ENCODE measurements at places on chromosomes 2 and 18.

DNA sequence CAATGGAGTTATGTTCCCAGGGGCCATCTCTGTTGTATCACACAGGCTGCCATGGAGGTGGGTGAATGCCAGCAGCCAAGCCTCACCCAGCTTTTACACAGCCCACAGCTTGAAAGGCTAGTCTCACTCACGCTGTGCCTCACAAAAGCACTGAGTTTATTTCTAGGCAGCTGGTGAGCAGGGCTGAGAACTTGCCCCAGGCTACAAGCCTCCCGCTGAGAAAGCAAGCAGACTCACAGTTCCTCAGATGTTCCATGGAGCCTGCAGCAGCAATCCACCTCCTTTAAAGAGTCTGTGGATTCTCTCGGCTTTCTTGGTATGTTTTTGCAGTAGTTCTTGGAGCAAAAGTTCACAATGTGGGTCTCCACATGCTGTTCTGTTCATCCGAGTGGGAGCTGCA, 40.9 kb upstream of the ALKAL2 start:
- DNase-seq, result no peak

DNA sequence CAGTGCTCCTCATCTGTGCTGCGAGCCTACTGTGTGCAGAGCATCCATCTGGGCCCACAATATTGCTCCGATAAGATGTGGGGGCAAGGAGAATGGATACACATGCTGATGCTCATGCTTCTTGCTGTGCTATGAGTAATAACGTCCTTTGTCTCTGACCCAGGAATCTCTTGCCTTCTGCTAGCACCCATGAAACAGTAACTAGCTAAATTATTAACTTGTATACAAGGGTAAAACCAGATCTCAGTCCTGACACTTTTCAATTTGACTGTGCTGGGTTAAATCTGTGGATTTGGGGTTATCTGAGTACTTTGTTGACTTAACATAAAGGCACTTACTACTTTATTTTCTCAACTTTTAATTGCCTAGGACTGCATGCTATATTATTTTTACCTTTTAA, 357.6 kb downstream of the SLC4A3 start:
- no peak for DNase-seq

GRCh38 chr2:109692013-109692743, 78.0 kb downstream of the SOWAHC start:
- DNase-seq, result no peak

DNA sequence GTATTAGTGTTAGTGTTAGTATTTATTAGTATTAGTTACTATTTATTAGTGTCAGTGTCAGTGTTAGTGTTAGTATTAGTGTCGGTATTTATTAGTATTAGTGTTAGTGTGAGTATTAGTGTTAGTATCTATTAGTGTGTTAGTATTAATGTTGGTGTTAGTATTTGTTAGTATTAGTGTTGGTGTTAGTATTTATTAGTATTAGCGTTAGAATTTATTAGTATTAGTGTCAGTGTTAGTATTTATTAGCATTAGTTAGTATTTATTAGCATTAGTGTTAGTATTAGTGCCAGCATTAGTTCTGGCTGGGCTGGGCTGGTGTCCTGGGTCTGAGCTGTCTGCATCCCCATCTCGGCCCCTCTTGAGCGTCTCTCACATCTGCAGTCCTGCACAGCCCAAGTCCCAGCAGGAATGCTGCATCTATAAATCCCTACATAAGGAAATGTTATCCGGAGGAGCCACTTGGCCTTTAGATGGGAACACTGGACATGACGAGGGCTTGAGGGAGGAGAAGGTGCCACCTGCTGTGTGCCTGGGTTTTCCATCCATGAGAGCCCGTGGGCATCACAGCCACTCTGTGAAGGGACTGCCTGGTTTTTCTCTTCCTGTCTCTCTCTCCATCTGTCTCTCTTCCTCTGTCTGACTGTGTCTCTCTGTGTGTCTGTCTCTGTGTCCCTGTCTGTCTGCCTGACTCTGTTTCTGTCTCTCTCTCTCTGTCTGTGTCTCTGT, 33.6 kb downstream of the TWIST2 start:
- DNase-seq, result no peak

GRCh38 chr2:38444247-38444646, 67.2 kb upstream of the ATL2 start:
- peak; percentile 10 for DNase-seq

- no peak for DNase-seq
Observed at GRCh38 chr2:167198009-167198408, 309.7 kb downstream of the XIRP2 start.

DNA sequence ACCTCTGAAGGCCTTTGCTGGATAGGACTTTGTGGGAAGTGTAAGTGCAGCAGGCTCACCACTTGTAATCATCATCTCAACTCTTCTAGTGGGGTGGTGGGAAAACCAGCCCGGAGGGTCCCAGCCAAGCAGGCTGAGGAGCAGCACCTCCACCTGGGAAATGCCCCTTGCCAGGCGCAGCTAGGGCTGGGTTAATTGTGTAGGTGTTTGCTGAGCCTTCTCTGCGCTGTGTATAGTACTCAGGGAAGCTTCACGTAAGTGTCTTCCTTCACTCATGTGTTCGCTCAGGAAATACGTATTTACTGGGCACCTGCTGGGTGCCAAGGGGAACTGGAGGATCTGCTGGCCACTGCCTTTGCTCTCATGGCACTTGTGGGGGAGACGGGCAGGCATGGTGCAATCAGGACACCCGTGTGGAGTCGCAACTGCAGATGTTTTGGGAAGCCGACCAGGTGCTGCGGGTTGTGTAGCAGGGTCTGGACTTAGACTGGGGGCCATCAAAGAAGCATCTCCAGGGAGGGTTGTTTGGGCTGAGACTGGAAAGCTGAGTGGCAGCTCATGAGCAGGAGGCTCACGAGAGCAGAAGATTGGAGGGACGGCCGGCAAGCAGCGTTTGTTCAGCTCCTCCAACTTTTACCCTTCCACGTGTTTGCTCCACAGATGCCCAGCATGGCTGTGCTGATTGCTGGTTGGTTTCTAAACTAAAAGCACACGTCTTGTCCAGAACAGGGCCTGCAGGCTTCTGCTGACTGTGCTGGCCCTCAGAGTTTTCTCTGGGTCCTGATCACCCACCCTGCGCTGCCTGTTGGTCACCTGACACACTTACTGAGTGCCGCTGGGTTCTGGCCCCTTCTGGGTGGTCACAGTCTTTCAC, 164.6 kb downstream of the LDLRAD4 start:
- no peak for DNase-seq

- no peak for DNase-seq
Observed at GRCh38 chr2:67777010-67777409, 285.8 kb downstream of the C1D start.

DNA sequence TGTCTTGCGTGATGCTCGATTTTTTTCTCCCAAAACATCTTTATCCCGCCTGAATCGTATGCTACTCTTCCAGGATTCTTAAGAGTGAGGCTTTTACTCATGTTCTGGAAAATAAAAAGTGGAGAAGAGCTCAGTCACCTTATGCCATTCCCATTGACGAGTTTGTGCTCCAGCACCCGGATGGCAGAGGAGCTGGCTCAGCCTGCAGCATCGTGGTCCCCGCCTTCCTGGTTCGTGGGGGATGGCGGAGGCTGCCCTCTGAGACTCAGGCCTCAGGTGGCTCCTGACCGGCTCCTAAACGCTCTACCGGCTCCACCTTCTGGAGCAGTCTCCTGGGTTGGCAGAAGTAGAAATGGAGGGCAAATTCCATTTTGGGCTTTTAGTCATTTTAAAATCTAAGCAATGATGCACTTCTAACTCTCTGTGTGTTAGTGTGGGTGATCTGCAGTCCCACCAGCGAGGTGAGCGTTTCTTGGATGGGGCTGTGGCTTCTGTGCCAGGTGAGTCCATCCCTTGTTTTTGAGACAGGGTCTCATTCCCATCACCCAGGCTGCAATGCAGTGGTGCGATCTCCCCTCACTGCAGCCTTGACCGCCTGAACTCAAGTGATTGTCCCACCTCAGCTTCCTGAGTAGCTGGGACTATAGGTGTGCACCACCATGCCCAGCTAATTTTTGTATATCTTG, 27.8 kb downstream of the RTP5 start:
- no peak for DNase-seq

- no peak for DNase-seq
Observed at GRCh38 chr2:34096562-34097171, 497.6 kb upstream of the FAM98A start.

DNA sequence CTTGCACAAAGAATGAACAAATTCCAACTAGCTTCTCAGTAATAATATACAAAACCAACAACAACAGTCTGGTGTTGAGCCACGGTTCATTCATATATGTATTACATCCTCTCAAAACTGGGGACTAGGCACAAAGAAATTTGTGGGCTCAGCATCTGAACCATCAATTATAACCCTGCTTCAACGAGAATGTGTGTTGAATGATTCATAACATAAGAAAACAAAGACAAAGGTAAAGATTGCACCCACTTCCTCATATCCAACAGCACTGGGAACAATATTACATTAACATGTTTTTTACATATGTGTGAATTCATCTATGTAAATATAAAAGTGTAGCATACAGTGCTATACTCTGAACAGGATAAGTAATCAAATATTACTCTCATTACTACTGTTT, 144.8 kb downstream of the CDH2 start:
- no peak for DNase-seq

GRCh38 chr2:197894751-197895274, 90.4 kb downstream of the PLCL1 start:
- DNase-seq, result no peak

- DNase-seq, result no peak
Observed at GRCh38 chr18:68855491-68855890, 57.6 kb downstream of the CCDC102B start.

DNA sequence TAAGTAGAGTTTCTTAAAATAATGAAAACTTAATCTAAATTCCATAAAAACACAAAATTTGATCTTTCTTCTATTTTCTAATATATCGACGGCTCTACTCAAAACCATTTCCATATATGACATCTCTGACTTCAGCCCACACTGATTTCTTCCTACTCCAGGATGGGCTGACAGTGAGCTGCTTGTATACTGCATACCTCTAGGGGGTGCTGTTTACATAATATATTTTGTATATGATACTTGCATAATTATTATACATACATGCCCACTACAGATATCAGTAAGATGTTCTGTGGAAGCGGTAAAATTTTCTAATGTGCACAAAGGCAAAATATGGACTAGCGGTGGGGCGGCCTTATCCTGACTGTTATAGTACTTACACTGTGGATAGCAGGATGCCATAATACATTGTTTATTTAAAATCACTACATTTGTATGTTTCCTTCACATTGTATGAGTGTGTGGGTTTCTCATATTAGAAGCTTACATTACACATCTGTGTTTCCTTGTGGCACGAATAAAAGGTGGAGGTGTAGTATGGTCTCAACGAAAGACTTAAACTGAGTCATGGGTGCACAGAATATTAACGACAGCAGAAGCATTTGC, 66.1 kb upstream of the NXPH2 start:
- DNase-seq, result peak; percentile 70

DNA sequence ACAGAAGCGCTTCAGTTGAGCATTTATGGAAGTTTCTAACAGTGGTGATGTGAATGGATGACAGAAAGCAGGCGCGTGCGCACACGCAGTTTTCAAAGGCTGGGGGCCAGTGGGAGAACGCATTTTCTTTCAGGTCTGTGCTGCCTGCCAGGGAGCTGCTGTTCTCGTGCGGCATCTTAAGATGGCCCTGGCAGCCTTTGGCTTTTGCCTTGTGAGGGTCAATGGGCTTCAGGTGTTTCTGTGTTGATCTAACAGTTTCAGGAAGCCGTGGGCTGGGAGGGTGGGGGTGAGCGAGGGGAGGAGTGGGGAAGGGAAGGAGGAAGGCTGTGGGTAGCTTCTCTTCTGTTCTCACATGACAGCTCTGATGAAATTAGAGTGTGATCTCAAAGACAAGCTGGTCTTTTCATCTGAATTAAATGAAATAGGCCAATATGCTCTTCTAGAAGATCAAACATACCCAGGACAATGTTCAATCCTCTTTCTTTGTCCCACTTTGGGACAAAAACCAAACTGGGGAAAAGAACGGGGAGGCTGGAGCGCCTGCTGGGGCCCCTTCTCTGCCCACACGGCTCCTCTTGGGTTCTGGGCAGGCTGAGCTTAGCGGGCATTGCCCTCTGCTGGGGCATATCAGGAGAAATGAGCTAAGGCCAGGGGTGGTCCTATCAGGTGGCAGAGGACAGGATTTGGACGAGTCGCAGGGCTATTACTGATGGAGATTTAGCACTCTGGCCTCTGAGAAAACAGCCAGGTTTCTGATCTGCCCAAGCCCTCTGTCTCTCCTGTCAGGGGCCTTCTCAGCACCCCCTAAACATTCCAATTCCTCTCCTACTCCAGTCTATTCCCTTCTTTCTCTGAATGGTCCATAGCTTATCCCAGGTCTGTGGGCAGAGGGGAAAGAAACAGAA, 126.2 kb upstream of the LGALSL start:
- peak; percentile 17 for DNase-seq

DNA sequence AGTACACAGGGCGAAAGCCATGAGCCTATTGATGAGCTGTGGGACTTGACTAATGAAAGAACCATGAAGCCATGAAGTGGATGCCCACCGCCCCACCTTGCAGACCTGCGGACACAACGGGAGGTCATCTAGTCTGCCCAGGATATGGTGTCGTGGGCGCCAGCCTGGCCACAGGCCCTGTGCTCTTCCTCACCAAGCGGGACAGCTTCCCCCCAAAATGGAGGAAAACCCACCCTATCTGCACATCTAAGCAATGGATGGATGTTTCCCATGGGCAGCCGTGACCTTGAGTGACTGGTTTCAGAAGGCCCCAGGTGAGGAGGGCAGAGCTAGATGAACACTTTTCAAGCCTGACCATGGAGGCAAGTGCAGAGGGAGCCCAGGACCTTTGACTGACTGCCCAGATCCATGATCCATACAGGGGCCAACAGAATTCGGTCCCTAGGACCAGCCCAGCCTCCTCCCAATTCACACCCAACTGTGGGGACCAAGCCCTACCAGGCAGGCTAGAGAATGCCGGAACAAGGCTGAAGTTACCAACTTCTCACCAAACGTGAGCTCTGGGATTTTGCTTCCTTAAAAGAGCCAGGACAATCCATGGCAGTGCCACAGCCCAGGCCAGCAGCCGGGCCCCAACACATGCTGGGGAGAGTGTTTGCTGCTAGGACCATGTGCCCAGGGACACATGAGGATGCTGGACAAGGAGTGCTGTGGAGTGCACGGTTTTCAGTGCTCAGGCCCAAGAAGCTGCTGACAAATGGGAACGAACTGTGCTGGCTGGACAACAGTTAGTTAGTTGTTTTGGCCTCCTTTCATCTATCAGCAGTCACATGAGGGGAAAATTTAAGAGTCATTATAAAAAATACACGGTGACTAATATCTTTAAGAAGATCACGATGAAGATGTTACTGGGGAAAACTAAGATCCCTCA, 249.4 kb downstream of the HDAC4 start:
- no peak for DNase-seq

DNA sequence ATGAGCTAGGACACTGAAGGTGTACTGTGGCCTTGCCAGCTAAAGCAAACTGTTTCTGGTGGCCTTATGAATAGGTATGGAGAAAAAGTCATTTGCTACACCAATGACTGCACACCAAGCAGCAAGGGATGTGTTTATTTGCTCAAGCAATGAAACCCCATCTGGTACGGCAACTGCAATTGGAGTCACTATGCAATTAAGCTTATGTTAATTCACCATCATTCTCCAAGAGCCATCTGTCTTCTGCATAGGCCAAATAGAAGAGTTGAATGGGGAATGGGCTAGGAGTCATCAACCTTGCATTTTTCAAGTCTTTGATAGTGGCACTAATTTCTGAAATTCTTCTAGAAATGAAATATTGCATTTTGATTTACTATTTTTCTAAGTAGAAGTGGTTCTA, 372.0 kb downstream of the KCNJ3 start:
- DNase-seq, result peak; percentile 88

Measured in NCI-H446 (cell line).